Stimulated activated naive CD4-positive, alpha-beta T cell treated with Interleukin-2 at 50 U/mL for 16 hours (primary cell): ENCODE measurements at places on chromosomes 3 and 15.

GRCh38 chr3:174335910-174336309 is 523.2 kb upstream of the NAALADL2 start:
- DNase-seq, result no peak

GRCh38 chr3:178520451-178520850 is 15.8 kb upstream of the KCNMB2 start:
- no peak for DNase-seq

DNA sequence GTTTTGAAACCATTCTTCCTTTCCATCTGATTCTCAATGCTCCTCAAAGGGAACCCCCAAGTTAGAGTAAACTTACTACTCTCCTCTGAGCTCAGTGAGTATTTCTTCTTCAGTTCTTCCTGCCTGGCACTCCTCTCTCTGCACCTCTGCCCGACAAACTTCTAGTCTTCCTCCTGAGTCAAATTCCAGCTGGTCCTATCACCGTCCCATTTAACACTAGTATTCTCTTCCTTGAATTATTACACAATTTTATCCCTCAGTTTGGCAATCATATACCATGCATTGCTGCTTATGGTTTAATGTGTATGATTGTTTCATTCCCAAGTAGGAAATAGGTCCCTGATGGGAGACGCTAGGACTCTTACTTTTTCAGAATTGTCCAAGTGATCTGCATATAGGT is 279.7 kb downstream of the MECOM start:
- no peak for DNase-seq

DNA sequence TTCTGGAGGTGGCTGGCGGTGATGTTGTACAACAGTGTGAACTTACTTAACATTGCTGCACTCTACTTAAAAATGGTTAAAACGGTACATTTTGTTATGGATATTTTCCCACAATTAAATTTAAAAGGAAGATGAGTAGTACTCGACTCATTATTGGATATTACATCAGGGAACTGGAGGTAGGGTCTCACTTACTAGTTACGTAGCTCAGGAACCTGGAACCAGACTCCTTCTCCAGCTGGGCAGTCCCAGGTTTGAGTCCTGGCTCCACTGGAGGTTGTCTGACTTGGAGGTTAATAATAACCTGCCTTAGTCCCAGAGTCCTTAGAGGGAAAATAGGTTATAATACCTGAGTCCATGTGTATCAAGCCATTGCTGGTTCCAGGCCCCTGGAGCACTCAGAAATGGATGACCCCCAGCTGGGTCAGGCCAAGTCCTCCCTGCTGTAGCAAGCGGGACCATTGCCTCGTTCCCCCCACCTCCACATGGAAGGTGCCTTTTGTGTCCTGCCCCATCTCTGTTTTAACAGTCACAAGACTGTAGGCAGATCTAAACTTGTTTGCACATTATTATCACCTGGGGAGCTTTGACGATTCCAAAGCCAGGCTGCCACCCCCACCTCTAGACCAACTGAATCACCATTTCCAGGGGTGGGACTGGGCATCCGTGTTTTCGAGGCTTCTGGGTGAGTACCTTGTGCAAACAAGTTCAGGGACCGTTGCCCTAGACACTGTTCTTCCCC is 126.6 kb downstream of the IGF1R start:
- DNase-seq, result no peak

DNA sequence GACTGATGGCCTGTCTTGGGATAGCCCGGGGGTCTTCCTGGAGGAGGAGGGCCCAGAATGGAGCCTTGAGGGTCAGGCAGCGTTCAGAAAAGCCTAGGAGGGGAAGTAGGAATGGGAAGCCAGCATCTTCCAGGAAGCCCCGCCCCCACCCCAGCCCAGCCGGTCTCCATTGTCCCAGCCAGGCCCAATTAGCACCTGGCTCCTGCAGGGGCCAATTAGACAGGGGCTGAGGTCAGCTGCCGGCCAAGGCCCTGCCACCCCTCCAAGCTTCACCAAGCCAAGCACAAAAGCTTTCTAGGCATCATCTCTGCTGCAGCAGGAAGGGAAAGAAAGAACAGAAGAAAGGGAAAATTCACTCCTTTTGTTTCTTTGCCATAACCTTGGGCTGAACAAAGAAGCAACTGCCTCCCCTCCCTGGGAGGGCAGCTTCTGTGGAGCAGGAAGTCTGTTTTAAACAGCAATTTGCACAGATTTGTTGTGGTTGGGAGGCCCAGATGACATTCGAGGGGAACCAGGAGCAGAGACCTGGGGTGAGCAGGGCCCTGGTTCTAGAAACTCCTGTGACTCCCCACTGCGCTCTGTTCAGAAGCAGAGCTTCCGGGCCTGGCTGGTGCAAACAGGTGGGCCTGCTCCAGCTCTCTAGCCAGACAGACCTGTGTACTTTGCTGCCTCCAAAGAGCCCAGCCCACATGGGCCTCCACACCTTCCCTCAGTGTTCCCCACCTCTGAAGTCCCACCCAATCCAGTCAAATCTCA is 47.7 kb downstream of the CYP11A1 start:
- no peak for DNase-seq

DNA sequence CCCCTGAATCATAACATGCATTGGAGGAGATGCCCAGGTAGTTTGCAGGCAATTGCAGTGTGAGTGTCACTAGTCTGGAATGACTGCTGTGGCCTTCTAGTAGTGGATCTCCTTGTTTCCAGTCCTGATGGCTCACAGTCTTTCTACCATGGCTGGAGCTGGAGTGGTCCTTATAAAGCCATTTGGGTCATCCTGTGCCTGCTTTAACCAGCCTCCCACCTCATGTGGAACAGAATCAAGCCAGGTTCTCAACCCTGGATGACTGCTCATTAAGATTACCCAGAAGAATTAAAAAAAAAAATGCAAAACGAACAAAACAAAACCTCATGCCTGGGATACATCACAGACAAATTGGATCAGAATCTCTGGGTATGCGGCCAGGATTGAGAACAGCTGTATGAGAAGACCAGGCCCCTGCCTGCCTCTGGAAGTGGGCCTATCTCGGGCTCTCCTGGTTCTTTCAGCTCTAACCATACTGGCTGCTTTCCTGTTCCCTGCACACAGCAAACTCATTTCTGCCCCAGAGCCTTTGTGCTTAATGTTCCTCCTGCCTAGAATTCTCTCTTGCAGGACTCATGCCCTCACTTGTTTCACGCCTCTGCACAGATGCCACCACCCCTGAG is 96.4 kb downstream of the ITPR1 start:
- no peak for DNase-seq
